ENCODE measurements at places on chromosomes 6 and 20.

DNA sequence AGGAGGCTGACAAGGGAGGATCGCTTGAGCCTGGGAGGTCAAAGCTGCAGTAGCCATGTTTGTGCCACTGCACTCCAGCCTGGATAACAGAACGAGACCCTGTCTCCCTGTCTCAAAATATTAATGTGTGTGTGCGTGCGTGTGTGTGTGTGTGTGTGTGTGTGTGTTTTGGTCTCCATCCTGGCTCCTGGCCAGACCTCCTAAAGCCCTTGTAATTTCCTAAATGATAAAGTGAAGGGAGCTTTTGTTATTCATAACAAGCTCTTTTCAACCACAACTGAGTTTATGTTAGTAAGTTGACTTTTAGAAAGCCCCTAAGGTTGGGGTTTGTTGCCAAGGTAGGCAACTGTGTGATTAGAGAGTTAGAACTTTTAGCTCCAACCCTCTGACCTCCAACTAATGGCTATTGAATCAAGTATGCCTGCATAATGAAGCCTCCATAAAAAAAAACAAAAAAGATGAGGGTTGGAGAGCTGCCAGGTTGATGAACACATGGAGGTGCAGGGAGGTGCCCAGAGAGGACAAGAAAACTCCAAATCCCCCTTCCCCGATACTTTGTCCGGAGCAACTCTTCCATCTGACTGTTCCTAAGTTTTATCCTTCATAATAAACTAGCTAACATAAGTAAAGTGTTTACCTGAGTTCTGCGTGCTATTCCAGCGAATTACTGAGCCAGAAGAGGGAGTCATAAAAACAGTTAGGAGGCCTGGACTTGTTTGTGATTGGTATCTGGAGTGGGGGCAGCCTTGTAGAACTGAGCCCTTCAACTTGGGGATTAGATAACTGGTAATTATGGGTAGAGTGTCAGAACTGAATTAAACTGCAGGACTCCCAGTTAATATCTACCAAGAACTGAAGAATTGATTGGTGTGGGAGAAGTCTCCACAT, 5.3 kb upstream of the AIF1 start:
- no peak for DNase-seq

DNA sequence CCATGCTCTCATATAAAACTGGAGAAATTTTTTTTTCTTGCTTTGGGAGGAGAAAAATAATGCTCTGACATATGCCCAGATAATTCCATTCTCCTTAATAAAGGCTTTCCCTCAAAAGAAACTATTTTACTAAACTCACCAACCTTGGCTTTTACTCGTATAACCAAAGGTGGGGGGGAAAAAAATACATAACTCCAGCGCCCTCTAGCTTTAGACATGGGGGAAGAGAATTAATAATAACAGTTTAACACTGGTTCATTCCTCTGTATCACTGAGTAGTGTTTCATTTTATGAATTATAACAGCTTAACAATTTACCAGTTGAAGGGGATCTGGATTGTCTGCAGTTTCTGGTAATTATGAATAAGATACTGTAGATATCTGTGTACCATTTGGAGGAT, 1226.1 kb downstream of the GRIK2 start:
- no peak for DNase-seq

- DNase-seq, result no peak
These were observed 69.5 kb downstream of the LYRM4 start for GRCh38 chr6:5191222-5191621.

DNA sequence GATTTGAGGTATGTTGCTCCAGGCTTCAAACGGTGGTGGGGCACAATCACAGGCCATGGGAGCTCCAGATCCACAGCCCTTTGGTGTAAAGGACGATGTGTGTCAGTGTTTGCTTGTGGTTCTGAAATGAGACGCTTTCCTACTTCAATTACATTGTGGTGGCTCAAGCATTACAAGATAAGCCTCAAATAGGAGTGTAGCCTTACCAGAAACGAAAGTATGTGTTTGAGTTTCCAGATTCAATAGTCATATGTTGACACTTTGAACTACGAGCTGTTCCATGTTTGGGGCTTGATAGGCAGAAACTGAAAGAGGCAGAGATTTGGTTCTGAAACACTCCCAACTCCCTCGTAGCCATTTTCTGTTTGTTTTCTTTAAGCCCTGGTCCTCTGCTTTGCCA, 187.1 kb downstream of the MYLK4 start:
- DNase-seq, result no peak

DNA sequence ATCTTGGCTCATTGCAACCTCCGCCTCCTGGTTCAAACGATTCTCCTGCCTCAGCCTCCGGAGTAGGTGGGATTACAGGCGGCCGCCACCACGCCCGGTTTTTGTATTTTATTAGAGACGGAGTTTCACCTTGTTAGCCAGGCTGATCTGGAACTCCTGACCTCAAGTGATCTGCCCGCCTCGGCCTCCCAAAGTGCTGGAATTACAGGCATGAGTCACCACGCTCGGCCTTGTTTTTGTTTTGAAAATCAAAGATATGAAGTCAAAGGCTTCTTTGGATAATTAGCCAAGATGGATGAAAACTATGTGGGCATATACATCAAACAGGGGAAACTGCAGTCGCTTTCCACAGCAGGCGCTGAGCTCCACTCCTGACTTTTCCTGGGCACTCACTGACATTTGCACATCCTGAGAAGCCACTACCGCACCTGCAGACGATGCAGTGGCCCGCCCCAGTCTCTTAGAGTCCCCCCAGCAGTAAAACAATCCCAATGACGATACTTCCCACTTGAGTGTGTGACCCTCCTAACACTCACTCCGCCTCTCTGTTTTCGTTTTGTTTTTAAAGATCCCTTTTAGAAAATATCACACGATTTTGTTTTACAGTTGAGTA, 44.1 kb downstream of the GJA1 start:
- no peak for DNase-seq

DNA sequence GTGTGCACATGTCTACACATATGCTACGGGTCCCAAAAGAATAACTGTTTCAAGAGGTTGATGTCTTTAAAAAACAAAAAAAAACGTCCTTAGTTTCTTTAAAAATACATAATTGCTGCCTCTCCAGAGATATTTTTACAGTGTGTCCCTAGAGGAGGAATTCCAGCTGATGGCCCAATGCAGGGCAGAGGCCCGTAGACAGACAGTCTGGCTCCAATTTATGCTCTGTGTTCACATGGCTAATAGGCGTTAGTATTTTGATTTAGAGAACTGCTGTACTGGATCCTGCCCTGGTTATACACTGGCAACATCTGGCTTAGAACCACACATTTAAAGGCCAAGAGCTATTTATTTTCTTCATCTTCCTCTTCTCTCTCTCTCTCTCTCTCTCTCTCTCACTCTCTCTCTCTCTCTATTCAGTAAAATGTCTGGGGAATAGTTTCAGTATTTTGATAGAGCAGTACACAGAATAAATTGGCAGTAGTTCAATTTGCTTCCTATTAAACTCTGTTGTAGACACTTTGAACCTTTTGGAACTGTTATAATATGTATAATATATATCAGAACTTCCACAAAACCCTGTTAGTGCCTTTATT, 260.6 kb downstream of the EYA4 start:
- DNase-seq, result no peak

- no peak for DNase-seq
These were observed 133.0 kb downstream of the MTFR2 start for GRCh38 chr6:136117081-136117480.

DNA sequence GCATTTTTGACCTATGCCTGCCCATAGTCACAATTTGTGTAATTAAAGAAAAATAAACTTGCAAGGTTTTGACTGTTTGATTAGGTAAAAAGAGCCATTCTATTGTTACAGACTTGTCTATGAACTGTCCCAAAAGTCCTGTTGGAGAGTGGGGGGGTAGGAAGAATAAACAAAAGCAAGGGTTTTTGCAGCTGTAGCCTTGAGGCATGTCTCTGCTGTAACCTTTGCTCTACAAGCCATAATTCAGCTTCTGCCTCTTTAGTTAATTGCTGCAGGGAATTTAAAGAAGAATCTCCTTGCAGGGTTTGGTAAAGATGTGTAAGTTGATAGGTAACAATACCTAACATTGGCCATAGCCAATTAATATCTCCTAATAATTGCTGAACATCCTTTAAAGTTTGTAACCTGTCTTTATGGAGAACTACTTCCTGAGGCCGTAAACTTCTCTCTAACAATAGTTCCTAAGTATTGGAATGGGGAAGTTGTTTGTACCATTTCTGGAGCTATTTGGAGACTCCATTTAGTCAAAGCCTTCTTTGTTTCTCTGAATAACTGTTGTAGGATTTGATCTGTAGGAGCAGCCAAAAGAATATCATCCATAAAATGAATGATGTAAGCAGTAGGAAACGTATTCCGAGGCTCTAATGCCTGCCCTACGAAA, 7.9 kb upstream of the ABHD12 start:
- no peak for DNase-seq

GRCh38 chr6:72061286-72061685, 174.9 kb downstream of the RIMS1 start:
- no peak for DNase-seq

- peak; percentile 57 for DNase-seq
These were observed 38.0 kb downstream of the TNFAIP3 start for GRCh38 chr6:137904822-137905617.

- peak; percentile 66 for DNase-seq
These were observed 558 bp downstream of the XKR7 start for GRCh38 chr20:31968291-31969126.

GRCh38 chr6:101453221-101453620, 59.7 kb downstream of the GRIK2 start:
- no peak for DNase-seq

GRCh38 chr20:32510601-32511357, 74.4 kb downstream of the NOL4L start:
- DNase-seq, result no peak

- no peak for DNase-seq
These were observed 142.2 kb downstream of the ARID1B start for GRCh38 chr6:156919370-156919769.

DNA sequence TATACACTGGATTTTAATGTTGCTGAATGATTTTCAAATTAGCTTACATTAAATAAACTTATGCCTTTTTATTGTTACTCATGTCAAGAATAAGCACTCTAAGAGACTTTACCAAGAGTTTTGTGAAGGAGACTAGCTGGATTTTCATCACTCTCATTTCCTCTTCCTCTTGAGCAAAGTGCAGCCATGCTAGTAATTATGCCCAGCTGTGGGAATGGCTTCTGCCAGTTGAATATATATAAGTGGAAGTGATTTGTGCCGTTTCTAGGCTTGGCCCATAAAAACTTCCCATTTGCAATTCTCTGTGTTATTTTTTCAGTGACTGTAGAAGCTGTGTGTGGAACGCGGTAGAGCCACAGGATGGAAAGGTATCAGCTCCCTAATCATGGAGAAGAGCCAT, 255.8 kb downstream of the HDGFL1 start:
- DNase-seq, result no peak

- DNase-seq, result no peak
These were observed 245.8 kb downstream of the PKHD1 start for GRCh38 chr6:51841626-51842025.

- no peak for DNase-seq
These were observed 86.6 kb downstream of the SESN1 start for GRCh38 chr6:109008054-109008453.

- no peak for DNase-seq
These were observed 144.5 kb upstream of the FLRT3 start for GRCh38 chr20:14481863-14482262.

GRCh38 chr20:6868861-6869260, 101.4 kb downstream of the BMP2 start:
- DNase-seq, result no peak

- no peak for DNase-seq
These were observed 35.9 kb downstream of the DUSP22 start for GRCh38 chr6:328136-328670.

GRCh38 chr20:9480066-9480465, 34.3 kb upstream of the LAMP5 start:
- DNase-seq, result no peak

GRCh38 chr6:54698974-54699373, 147.6 kb upstream of the FAM83B start:
- no peak for DNase-seq

GRCh38 chr20:58906894-58907293, 54.4 kb downstream of the GNAS start:
- no peak for DNase-seq

DNA sequence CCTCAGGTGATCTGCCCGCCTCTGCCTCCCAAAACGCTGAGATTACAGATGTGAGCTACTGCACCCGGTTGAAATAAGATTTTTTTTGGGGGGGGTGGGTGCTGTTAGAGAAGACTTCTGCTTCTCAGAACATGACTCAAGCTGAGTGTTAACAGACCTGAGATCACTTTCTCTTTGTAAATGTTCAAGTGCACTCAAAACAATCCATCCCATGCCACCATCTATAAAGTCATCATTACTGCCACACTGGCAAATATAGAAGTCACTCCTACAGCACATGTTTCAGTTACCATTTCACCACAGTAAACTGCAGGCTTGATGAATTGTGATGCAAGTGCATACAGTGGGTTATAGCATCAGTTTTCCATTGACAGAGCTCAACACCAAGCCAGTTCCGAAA, 9.0 kb downstream of the VPS16 start:
- no peak for DNase-seq

- no peak for DNase-seq
These were observed 102.3 kb upstream of the FOXP4 start for GRCh38 chr6:41443616-41444525.

- no peak for DNase-seq
These were observed 13.0 kb upstream of the TSHZ2 start for GRCh38 chr20:52959125-52959524.

DNA sequence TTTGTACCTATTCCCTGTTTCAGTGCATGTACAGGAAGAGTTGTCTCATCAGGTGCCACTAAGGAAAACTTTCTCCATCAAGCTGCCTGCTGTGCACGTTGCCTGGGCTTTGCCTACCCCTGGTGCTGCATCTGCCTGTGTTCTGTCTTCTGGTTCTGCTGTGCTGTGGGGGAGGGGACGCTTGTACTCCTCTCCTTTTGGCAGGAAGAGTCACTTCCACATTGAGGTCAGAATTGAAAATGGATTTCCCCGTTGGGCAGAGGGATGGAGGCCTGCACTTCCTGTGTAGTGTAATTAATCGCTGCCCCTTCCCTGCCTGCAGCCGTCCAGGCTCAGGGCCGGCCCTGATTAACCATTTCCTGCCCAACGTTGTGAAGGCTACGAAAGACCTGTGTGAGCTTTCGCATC, 153.3 kb downstream of the SCML4 start:
- DNase-seq, result no peak

GRCh38 chr6:114955363-114955762, 612.5 kb upstream of the HS3ST5 start:
- DNase-seq, result no peak

DNA sequence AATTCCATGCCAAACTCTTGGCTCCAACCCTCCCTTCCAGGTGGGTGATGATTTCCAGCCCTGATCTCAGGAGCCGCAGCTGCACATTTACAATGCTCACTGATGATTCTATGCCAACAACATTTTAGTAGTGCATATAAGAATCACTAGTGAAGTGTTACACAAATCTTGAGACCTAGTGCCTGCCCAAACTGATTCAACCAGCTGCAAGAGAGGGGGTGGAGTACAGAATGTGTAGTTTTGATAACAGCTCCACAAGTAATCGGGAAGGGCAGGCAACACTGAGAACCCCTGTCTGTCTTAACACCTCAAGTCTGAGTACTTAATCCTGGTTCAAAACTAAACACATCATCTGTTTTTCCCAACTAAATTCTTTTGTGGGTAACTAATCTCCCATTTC, 91.7 kb downstream of the PRDM1 start:
- DNase-seq, result no peak

GRCh38 chr20:19710336-19711120, 47.5 kb upstream of the RIN2 start:
- no peak for DNase-seq
